ENCODE measurements at places on chromosomes 12 and 14. TPM values are rescaled to one million over a fixed set of nuclear protein-coding genes. Genes with fewer than 3 reads are reported as not detected.

GRCh38 chr12:57894399-57895292, 46.7 kb upstream of the ATP23 start:
- DNase-seq = no peak

- DNase-seq = no peak
These were observed 19.4 kb downstream of the TCHP start for GRCh38 chr12:109919456-109919855.

- no peak for DNase-seq
These were observed 137.6 kb downstream of the ZFP36L1 start for GRCh38 chr14:68655021-68655831.

PZP gene
- total RNA-seq = 0.10 TPM

All from dorsolateral prefrontal cortex (tissue), 122 donors.